Stimulated activated CD8-positive, alpha-beta memory T cell treated with anti-CD3 and anti-CD28 coated beads, Interleukin-15, amount 100 ng/mL, for 4 hours (primary cell): ENCODE measurements at places on chromosomes 6 and 20.

DNA sequence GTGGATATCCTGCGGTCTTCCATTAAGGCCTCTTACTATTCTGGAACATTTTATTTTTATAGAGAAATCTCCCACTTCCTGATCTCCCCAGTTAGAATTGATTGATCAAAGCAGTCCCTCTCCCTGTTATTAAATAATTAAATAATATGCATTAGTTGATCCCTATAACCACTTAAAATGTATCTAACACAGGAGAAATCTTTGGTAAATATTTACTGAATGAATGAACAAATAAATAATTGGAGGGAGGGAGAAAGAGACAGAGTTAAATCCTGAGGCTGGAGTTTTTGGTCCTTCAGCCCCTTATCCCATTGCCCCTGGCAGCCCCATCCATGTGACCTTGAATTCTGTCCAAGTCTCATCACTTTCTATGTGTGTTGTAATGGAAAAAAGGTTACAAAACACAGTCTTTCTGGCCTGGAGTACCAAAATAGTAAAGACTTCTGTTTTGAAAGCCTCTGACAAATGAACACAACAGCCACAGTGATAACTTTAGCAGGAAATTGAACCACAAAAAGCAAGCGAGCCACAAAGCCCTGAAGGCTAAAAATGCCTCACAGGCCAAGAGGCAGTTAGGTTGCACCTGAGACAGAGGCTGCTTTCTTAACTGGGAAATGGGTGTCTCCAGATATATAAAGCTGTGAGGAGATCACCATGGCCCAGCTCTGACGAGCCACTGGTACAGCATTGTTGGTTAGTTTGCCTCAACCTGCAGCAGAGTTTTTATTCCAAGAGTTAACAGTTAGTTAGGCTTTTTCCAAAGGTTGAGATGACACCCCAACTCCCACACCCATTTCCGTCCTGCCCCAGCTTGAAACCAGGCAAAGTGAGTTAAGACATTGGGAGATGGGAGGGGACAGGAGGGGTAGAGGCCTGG, 11.3 kb downstream of the NT5E start:
- peak; percentile 27 for DNase-seq

GRCh38 chr6:13496513-13497190, 9.3 kb upstream of the GFOD1 start:
- no peak for DNase-seq

DNA sequence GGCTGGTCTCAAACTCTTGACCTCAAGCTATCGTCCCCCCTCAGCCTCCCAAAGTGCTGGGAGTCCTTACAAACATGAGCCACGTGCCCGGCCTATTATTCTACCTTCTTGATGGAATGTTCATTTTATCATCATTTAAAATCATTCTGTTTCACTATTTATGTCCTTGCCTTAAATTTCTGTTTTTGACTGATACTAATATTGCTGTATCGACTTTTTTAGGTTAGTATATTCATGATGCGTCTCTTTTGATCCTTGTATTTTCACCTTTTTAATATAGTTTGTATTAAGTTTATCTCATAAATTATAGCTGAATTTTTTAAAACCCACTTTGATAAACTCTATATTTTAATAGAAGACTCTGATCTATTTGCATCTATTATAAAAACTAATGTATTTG, 98.4 kb upstream of the STXBP5 start:
- DNase-seq = no peak

DNA sequence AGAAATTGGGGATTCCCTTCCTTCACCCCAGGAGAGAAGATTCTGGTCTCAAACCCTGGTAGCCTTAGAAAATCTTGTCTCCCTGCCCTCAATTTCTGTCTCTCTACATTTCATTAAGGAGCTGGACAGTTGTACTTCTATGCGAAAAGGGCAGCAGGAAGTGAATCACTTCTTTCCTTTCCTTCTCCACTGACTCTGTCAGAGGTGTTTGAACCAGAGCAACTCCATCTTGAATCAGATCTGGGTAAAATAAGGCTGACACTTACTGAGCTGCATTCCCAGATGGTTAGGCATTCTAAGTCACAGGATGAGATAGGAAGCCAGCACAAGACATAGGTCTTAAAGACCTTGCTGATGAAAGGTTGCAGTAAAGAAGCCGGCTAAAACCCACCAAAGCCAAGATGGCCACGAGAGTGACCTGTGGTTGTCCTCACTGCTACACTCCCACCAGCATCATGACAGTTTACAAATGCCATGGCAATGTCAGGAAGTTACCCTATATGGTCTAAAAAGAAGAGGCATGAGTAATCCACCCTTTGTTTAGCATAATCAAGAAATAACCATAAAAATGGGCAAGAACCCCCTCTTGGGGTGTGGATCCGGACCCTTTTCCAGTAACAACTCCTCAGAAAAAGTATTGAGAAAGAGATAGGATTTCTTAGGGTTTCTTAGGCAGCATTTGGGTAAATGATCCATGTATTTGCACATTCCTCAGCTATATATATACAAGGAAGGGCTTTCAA, 95.8 kb upstream of the PLCB4 start:
- no peak for DNase-seq

GRCh38 chr6:92124200-92124651, 1295.1 kb downstream of the EPHA7 start:
- no peak for DNase-seq

- DNase-seq = no peak
Measured at GRCh38 chr20:51087266-51087665, 64.4 kb upstream of the KCNG1 start.

GRCh38 chr20:38238829-38239228, 21.7 kb downstream of the KIAA1755 start:
- no peak for DNase-seq

GRCh38 chr6:170346649-170347048, 40.1 kb downstream of the FAM120B start:
- DNase-seq = no peak

DNA sequence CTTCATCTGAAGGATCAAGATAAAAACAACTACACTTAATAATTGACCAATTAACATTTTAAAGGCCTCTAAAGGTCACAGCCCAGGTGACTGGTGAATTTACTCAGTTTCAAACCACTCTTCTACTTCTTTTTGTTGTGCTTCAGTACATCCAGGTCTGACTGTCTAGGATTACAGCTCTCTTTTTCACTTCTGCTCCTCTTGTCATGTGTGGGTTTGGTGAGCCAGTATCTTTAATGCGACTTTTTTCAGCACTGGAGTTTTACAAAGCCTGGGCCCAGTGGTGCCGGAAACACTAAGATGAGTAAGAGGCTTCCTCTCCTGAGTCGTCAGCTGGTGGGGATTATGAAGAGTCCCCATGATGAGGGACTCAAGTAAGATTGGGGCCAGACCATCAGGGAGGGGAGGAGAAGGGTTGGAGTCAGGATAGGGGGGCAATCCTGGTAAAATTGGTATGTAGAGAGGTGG, 27.0 kb downstream of the HECA start:
- DNase-seq = peak; percentile 51

DNA sequence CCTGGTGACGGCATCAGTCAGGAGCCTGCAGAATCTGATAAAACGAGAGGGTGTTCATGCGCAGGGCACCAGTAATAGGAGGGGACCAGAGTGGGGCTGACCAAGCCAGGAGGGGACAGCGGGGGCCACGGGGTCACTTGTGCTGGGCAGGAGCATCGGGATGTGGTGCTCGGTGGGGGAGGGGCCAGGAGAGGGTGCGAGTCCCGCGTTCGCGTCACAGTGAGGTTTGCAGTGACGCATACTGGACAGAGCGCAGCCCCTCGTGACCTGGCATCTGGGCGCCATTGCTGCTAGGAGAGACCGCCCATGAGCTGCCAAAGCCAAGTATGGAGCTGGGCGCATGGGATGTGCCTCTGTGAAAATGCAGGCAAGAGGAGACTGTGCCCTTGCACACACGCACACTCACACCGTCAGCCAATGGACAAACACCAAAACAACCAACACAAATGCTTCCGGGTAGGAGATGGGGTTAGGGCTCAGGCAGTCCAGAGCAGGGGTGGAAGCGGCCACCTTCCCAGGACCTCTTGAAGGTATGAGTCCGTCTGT, 13.9 kb upstream of the MTG2 start:
- DNase-seq = no peak

DNA sequence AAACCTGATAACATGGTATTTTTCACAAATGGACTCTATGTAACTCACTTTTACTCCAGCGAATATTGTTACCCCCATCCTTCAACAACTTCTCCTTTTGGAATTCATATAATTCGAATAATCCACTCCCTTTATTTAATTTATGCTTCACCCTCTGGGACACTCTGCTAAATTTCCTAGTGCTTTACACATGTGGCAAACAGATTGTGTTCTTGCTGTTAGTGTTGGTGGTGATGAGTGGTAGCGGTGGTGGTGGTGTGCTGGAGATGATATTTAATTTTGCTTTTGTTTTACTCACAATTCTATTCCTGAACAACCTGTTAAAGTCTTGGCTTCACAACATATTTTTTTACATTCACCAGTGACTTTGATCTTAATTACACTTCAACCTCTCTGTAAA, 32.8 kb downstream of the HTR1B start:
- no peak for DNase-seq

- no peak for DNase-seq
Measured at GRCh38 chr20:23231561-23232218, 118.9 kb upstream of the NXT1 start.

DNA sequence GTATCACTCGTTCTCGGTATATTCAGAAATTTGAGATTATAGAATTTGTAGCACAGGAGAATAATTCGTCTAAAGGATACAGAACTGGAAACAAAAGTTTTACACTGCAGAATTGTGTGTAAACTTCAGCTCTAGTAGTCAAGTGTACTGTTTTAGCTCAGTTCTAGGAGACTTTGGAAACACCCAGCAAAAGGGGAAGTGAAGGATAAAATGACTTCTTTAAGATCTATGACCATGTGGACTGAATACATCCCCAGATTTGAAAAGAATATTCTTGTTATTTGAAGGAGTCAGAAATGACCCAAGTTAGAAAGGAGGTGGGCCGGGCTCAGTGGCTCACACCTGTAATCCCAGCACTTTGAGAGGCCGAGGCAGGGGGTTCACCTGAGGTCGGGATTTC, 174.0 kb upstream of the FOXQ1 start:
- no peak for DNase-seq

DNA sequence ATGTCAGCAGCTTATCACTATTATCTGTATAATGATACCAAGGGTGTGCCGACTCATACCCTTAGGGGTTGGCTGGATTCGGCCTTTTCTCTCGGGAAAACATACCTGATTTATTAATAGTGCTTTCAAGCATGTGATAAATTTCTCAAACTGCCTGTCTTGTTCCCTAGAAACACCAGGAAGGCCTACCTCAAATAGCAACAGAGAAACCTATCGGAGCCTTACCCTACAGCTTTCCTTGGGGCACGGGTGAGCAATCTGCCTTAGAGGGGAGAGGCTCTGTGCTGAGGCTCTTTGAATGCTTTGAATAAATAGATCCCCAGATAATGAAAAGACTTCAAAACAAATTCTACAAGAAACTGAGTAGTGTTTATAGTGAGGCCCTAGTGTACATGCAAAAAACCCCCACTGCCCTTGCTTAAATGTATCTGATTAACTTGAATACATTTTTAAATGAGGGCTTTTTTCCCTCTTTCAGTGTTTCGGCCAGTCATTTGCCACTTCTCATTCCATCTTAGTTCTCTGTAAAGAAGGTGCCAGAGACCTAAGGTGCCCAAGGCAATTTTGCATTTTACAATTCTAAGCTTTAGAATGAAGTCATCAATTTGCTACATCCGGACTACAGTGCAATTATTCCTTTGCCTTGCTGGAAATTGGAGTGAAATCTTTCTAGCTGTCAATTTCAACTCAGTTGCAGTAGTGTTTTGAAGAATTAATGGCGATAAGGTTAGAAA, 320.1 kb downstream of the ESR1 start:
- DNase-seq = no peak

- no peak for DNase-seq
Measured at GRCh38 chr6:158536891-158537798, 22.7 kb upstream of the TMEM181 start.

GRCh38 chr6:71913444-71914234, 27.3 kb downstream of the RIMS1 start:
- no peak for DNase-seq

DNA sequence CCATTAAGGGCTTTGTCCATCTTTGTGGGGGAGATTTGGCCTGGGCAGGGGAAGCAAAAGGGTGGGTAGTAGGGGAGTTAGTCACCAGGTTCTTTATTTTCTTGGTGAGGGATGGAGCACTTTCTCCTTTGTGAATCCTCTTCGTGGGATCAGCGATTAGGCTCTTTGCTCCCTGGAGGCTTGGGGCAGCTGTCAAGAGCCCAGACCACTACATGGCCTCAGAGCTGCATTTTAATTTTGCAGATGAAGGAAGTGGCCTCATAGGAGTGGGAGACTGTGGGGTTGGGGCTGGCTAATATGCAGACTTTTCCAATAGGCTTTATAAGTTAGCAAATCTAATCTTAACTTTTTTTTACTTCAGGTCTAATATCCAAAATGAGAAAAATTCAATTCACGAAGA, 168.1 kb upstream of the DEFB112 start:
- no peak for DNase-seq

GRCh38 chr6:37956711-37957275, 137.3 kb downstream of the ZFAND3 start:
- no peak for DNase-seq

DNA sequence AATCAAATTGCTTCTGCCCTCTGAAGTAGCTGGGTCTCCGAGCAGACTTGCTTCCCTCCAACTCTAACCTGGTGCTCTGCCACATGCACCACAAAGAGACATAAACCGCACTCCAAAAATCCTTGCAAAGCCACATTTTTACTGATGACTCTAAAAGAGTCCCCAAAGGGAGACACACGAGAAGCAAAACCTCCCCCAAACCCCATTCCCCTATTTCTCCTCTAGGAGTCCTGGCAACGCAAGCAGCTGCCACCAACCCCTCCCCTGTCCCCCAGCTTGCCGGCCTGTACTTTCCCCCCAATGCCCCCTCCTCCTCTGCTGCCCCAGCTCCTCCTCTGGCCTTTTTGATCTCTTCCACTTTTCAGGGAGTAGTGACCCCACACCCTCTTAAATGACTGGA, 180.1 kb upstream of the ARID1B start:
- no peak for DNase-seq

- no peak for DNase-seq
Measured at GRCh38 chr20:63112491-63113219, 103.3 kb downstream of the YTHDF1 start.

DNA sequence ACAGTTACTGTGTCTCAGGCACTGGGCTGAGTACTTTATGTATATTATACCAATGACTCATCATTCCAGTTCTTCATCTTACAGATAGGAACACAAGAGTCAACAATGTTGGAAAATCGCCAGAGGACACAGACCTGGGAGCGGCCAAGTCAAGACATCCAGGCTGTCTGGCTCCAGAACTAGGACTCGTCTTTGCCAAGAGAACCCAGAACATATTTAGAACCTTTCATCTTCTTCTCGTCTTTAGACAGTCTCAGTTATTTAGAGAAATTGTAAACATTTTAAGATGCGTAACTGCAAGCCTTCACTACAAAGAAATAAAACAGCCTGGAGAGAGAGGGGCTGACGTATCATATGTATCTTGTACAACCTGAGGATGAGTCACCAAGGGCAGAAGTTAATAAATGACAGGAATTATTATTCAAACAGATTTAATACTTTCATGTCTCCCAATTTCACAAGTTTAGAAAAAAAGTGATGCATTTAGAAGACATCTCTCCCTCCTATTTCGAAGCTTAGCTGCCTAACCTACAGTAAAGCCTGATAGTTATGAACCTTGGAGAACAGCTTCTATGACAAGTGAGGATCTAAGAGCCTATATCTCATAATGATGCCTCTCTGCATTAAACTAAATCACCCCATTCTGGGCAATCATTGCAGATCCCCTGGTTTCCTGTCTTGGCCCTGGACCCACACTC, 43.4 kb downstream of the SLC22A3 start:
- DNase-seq = no peak

GRCh38 chr6:135257631-135258405, 76.7 kb downstream of the MYB start:
- no peak for DNase-seq

- no peak for DNase-seq
Measured at GRCh38 chr6:139313784-139314545, 22.2 kb upstream of the TXLNB start.
